ENCODE measurements at places on chromosomes 3 and 15.

DNA sequence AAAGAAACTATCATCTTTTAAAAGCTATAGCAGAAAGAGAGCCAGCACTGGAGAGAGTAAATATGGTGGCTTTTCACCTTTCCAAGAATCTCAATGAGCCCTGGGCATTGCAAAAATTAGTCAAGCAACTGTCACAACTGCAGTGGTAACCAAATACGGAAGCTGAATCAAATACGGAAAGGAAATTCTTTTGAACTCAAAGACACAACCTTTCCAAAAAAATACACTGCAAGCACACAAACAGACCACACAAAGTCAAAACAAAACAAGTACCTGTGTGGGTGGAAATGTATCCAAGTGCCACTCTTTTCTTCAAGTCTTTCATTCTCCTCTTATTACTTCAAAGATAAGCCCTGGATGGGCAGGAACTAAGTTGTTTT lies 17.6 kb downstream of the VGLL4 start:
- no peak for DNase-seq

DNA sequence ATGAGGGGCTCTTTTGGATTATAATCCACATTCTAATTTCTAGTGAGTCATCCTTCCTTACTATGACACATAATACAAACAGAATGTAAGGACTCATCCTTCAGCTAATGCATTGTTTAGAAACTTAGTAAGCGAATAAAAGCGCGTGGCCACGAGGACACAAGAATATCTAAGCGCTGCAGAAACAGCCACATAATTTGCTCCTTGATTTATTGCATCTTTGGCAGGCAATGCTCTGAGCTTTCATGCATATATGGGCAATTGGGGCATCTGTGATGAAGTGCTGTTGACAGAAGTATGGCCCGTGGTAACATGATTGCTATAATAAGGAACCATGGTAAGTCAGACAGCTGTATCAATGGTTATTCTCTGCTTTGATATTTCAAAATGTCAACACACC lies 191.3 kb upstream of the ZNF385D start:
- DNase-seq: peak; percentile 71

- no peak for DNase-seq
Measured at GRCh38 chr3:10980312-10980711, 12.2 kb upstream of the SLC6A1 start.

DNA sequence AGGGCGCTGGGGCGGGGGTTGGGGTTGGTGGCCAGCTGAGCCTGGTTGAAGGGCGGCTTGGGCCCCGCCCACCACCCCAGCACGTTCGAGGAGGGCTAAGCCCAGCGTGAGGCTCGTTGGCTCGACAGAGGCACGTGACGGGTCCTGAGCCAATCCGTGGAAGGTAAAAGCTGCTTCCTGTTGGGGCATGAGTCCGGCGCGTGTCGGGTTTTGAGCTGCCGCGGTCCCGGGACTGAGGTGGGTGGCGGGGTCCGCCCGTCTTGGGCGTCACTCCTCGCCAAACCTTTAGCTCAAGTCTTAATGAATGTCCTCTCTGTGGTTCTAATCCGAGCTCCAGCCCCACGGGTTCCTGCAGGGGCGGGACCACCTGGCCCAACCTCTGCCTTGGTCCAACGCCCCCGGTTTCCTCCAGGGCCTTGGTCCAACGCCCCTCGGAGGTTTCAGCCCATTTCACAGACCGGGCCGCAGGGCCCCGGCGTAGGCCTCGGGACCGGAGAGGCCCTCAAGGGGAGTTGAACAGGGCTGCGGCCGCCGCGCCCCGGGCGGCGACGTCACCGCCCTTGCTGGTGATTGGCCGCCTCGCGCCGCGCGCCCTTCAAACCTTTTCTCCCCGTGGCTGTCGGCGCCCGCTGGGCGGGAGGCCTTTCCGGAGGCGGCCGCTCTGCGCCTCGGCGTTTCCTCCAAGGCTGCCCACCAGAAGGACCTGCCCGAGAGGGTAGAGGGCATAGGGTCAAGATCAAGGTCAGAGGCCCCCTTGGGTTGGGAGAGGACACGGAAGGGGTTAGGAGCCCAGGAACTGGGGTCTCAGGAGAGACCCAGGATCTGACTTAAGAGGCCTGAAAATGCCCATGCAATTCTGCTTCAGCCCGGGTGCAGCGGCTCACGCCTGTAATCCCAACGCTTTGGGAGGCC lies at the start of gene RCCD1:
TSS of gene RCCD1 (plus strand) at position 173 of the 912 bp plus-strand sequence. CDS start 1,851 bp downstream, outside the sequence.
- peak; percentile 97 for DNase-seq

DNA sequence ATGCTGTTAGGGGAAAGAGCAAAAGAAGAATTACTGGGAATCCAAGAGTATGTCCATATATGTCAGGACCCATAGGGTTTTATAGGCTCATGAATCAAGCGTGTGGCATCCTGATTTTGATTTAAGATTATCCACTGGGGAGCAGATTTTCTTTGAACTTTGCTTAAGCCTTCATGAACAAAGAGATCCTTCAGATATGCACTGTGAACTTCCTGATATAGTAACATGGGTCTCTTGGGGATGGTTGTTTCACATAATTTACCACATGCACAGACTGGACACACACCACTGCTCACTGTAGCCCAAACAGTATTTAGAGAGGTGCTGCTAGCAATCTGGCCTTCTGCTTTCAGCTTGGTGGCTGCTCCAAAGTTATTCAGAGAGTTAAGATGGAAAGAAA lies 200.9 kb upstream of the ZPLD1 start:
- DNase-seq: no peak
